CD4-positive, alpha-beta T cell treated with Interleukin-15 for 4 hours (primary cell): ENCODE measurements at places on chromosomes 5 and 9.

- DNase-seq, result no peak
Measured at GRCh38 chr5:620152-620551, 8.0 kb downstream of the CEP72 start.

GRCh38 chr5:6356578-6357164, 21.7 kb downstream of the MED10 start:
- no peak for DNase-seq

DNA sequence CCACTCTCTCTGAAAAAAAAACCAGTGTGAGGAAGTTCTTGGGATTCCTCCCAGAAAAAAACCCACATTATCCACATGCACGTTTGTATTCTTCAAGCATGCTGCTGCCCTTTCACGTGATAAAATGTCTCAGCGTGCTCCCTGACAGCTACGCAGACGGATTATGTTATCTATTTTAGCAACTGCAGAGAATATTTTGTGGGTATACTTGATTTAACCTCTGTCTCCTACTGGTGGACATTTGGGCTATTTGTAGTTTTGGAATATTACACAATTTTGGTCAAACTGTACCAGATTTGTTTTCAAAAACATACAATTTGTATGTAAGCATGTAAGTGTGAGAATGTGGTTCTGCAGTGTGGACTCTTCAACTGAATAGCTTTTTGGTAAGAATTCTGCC, 10.7 kb downstream of the PRRC2B start:
- DNase-seq, result no peak

GRCh38 chr5:142521706-142522105, 164.2 kb downstream of the FGF1 start:
- no peak for DNase-seq

- no peak for DNase-seq
Measured at GRCh38 chr9:124858330-124859046, 3.3 kb downstream of the RPL35 start.

- DNase-seq, result no peak
Measured at GRCh38 chr5:125756456-125756855, 666.8 kb upstream of the GRAMD2B start.

GRCh38 chr5:132430746-132431145, 59.8 kb downstream of the IRF1 start:
- no peak for DNase-seq

GRCh38 chr5:153979028-153979783, 59.5 kb downstream of the FAM114A2 start:
- DNase-seq, result no peak

DNA sequence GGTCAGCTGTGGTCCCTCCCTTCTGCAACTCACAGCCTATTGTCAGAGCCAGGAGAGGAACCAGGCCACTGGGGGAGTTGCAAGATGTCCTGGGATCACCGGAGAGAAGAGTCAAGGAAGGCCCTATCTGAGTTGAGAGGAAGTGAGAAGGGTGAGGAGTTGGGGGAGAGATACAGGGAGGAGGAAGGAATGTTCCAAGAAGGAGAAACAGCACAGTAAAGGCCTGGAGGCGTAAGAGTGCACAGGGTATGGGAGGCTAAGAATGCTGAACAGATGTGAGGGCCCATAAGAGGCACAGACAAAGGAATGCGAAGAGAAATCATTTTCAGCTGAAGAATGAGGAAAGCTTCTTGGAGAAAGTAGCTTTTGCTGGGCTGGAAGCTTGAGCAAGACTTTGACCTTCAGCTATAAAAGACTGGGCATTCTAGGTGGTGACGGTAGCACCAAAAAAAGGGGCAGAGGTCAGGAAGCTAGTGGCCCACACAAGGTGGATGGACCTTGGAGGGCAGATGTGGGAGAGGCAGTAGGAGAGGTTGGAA, 21.6 kb upstream of the CSF1R start:
- DNase-seq, result no peak

DNA sequence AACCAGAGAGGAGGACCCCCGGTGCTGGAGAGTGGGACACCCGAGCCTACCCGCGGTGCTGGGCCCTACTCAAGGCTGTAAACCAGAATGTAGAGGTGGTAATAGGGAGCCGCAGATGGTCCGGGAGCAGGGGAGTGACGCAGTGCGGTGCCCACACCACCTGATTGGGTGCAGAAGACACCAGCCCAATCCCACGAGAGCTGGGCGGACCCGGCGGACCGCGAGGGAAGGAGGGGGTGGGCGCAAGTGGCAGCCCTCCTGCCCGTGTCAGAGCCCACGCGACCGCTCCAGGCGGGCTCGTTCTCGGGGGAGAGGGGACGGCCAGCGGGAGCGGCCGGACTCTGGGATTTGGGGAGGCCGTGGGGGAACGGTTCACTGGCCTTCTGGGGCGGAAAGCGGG, 71.2 kb downstream of the C9orf50 start:
- DNase-seq, result no peak

- no peak for DNase-seq
Measured at GRCh38 chr9:99401680-99402504, 179.8 kb downstream of the SEC61B start.

GRCh38 chr5:89047571-89047970, 164.6 kb upstream of the MEF2C start:
- DNase-seq, result no peak

DNA sequence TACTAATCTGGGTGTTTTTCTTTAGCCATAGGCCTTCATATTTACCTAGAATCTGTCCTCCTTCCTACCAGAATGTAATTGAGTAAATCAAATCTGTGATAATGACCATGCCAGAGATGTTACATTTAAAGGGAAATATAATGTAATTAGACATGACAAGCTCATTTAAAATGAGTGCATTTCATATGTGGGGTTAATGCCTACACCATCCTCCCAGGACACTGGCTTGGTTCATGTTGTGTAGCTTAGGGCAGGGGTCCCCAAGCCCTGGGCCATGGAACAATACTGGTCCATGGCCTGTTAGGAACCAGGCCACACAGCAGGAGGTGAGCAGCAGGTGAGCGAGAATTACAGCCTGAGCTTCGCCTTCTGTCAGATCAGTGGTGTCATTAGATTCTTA, 276.9 kb upstream of the DAP start:
- no peak for DNase-seq
